ENCODE measurements at places on chromosomes 7 and 10. TPM values are rescaled to one million over a fixed set of nuclear protein-coding genes. Genes with fewer than 3 reads are reported as not detected.

TACC2 gene
- 45.2 TPM for polyA plus RNA-seq

TLL2 gene
- polyA plus RNA-seq, result 0.89 TPM

GRCh38 chr10:127977357-127978009, 70.6 kb downstream of the PTPRE start:
- DNase-seq, result no peak

DNA sequence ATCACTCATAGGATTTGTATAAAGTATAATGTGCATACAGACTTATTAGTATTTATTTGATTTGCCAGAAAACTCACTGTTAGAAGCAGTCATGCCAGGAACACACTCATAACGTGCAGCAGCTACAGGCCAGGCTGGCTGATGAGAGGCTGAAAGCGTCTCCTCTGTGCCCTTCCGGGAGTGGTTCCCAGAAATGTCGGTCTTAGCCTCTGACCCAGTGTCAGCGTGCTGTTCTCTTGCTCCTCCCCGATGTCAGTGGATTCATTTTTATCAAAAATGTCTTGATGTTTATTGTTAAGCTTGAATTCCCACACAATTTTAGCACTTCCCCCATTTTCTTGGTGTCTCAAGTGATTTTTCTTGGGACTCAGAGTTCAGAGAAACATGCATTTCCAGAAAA, 33.3 kb upstream of the GARS1 start:
- no peak for DNase-seq

GRCh38 chr7:99628471-99629465, 12.0 kb downstream of the ZSCAN25 start:
- no peak for DNase-seq

Data from right renal cortex interstitium (tissue), 3 donors.